ENCODE measurements at places on chromosomes 6 and 20.

DNA sequence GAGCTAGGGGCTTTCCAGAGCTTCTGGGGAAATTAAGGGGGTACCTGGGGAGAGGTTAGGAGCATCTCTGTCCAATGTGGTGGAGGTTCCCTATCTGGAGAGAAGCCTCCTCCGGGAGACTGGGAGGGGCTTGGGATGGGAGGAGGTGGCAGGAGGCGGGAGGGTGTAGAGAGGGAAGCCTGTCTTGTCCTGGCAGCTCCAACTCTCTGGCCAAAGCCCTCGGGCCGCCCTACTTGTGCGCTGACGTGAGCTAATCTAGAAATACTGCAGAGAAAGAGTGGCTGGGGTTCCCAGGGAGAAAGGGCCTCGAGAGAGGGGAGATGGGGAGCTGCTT, 1.6 kb upstream of the SLC32A1 start:
- no peak for DNase-seq

DNA sequence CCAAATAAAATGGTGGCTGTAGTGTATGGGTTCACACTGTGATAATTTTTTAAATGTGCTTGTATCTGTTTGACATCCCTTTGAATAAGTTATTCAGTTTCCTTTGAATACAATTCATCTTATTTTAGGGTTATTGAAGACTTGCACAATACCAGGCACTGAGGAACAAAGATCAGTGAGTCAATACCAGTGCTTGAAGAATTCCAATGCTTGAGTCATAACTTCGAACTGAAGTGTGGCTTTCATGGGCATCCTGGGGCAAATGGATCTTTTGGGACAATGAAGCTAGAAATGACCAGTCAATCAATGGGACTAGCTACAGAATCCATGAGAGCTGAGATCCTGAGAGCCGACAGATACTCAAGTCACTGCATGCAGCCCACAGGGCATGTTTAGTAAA, 349.9 kb upstream of the FLRT3 start:
- no peak for DNase-seq

DNA sequence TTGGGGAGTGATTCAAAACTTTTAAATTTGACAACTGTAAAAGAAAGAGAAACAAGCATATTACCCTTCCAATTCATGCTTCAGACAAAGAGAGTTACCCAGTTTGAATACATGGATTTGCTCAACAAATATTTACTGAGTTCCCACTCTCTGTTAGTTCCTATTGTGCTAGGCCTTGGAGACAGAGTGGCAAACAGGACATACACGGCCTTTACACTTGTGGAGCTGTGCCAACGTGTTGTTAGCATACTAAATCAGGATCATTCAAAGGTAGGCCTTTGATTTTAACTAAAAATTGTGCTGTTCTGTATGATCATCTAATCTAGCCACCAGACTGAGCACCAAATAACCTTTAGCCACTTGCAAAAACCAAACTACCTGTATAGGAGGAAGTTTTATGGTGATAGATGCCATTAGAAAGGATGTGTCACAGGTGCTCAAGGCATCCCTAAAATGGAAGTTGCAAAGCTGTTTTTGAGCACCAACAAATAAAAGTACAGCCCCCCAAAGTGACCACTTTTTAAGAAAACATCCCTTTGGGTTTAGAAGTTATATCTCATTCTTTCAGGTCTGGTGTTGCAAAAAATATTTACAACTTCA, 84.5 kb downstream of the CHD6 start:
- no peak for DNase-seq

DNA sequence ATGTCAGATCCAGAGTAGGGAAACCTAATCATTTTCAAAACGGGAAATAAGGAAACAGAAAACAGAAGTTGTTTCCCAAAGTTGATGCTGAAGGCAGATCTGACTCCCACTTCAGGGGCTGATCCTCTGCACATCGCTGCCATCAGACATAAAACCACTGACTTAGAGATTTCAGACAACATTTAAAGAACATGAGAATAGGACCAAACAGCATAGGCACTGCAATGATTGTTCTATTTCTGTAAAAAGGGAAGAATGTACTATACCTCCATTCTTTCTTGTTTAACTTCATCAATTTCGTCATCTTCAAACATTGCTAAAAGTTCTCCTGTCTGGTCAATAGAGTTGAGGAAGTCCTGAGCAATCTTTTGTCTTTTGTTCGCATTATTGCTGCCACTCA, 324.7 kb upstream of the RUNX2 start:
- no peak for DNase-seq

DNA sequence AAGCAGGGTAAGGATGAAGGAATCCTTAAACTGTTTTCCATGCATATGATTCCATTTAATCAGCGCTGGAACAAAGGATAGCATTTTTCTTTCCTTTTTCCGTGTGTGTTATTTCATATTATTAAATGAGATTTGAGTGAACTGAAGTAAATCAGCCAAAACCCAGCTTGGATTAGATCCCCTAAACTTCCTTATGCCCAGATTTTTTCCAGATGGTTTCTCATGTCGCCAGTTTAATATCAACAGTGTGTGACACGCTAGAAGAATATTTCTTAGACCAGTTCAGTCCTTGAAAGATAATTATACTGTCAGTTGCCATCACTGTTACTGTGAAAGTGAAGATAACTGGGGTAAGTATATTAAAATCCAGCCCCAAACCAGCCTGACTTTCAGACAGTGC, 1009.4 kb downstream of the KIF16B start:
- no peak for DNase-seq

GRCh38 chr6:157997893-157998608, 16.4 kb downstream of the SYNJ2 start:
- no peak for DNase-seq

- DNase-seq: no peak
Measured at GRCh38 chr6:91672201-91672600, 1085.3 kb upstream of the MAP3K7 start.

DNA sequence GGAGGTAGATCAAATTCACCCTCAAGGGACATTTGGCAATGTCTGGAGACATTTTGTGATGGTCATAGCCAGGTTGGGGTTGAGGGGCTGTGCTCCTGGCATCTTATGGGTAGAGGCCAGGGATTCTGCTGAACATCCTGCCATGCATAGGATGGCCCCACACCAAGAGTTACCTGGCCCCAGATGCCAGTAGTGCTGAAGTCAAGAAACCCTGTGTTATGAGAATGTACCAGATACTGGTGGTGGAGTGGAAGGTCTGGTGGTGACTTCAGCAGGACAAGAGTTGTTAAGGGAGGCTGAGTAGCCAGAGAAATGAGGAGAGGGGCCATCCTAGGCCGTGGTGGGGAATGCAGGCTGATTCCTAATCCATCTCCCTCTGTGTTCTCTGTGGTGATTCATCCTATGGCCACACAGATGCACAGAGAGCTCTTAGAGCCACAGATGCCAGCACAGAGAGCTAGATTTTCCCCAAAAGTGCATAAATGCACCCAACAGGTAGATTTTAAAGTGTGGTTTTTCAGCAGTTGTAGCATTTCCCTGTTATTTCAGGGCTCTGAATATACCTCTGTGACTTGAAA, 43.6 kb downstream of the CDYL start:
- DNase-seq: no peak

DNA sequence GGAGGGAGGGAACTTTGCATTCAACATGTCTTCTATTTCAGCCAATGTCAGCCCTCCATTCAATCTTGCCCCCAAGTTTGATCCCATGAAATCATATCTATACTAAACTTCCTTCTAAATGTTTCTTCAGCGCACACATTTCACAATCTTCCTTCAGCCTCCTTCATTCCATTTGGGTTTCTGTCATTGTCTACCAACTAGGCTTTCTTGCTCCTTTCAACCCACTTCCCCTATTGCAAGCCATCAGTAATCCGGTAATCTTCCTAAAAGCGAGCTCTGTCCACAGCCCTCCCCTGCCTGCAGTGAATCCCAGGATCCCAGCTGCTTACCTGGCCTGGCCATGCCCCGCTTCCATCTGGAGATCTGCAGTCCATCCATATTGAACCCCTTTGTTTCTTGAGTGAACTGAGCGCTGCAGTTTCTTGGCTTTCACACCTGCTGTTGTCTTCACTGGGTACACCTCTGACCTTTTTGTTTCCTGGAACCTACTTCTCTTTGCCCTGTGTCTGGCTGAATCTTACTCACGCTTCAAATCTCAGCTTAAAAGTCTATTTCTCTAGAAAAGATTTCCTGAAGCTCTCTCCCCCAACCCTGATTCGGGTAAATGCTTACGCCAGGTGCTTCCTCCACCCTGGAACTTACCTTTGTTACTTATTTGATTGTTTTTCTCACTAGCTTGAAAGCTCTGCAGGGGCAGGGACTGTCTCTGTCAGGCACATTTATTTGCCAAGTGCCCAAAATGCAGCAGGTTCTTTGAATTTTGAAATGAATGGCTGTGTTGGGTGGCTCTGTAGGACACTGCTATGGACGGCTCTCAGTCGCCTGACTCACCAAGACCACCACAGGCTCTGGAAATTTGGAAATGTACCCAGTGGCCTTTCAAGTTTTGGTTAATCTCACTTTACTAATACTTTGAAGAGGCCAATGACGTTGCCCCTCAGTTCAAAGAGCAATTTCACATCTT, 50.3 kb downstream of the ADTRP start:
- DNase-seq: no peak

GRCh38 chr20:44357020-44357419, 1.5 kb downstream of the HNF4A start:
- no peak for DNase-seq

DNA sequence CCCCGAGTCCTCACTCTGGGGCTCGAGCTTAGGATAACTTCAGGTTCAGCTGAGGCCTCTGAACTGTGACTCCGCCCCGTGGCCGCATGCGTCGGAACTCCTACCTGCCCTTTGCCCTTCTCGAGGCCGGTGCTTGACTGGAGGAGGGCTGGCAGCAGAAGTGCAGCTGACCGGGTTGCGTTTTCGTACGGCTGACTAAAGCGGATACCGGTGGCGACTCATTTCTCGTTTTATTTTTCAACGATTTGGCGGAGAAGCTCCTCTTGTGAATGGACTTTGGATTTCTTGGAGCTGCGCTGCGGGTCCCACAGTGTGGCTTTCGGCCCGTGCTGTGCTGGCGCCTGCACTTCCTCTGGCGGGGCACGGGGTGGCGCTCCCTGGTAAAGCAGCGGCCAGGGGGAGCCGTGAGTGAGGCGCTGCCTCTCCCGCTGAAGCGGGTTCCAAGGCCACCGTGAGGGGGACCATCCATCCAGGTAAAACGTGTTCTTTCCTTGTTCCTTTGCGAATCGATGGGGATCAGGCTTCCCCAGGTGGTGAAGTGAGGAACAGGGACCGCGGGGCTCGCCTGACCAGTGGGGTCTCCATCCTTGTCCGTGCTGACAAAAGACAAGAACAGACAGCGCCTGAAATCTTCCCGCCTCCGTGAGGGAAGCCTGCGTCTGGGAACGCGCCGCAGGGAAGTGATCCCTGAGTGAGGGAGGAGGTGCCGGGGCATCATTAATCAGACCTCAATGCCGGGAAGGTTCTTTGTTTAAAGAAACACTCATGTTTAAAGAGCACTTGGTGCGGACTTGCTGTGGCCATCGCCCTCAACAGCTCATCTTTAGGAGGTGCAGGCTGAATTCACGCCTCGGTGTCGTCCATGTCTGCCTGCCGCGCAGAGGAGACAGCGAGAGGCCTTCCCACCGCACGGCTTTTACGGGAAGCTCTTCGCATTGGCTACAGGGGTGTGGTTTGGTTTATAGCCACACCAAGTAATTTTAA, 38.8 kb downstream of the ERMARD start:
- peak; percentile 69 for DNase-seq
